ENCODE measurements at places on chromosomes 5 and 9.

DNA sequence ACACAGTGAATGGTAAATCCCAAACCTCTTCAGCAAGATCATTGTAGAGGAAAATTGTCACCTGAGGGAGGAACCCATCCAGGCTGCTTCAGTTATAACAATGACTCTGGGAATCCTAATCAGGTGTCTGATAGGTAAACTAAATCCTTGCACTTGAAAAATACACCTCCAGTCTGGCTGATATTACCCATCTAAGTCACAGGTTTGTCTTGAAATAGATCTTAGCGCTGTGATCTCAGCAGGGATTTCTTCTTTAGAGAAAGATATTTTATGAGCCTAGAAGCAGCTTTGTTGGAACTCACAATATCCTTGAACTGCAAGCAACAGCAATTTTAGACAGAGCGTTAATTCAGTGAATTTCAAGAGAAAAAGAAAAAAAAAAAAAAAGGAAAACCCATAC lies 149.7 kb downstream of the SGCD start:
- no peak for DNase-seq

- no peak for DNase-seq
Observed at GRCh38 chr9:131418143-131419025, 24.5 kb downstream of the PRRC2B start.

- peak; percentile 4 for DNase-seq
Observed at GRCh38 chr9:107142896-107143603, 140.0 kb upstream of the RAD23B start.

DNA sequence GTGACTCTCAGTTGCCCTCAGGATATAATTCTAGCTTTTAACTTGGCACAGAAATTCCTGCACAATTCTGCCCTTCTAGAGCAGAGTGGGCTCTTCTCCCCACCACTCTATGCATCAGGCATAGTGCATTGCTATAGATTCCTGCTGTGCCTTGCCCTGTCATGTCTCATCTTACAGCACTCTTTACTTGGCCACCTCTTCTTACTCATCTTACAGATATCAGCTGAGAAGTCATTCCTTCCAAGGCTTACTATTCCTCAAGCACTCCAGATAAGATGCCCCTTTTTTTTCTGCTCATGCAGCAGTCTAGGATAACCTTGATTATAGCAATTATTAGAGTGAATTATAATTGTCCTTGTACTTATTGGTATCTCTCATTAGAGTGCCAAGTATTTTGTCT lies 5.6 kb downstream of the FAM221B start:
- no peak for DNase-seq

GRCh38 chr5:41510176-41510831 lies at the start of gene PLCXD3:
PLCXD3 (minus strand) TSS chr5:41510601; CDS start chr5:41510526, 75 bp downstream.
- no peak for DNase-seq
